ENCODE measurements at places on chromosomes 12 and 14.

- DNase-seq: no peak
These were observed 60.6 kb downstream of the NOC4L start for GRCh38 chr12:132204793-132205270.

DNA sequence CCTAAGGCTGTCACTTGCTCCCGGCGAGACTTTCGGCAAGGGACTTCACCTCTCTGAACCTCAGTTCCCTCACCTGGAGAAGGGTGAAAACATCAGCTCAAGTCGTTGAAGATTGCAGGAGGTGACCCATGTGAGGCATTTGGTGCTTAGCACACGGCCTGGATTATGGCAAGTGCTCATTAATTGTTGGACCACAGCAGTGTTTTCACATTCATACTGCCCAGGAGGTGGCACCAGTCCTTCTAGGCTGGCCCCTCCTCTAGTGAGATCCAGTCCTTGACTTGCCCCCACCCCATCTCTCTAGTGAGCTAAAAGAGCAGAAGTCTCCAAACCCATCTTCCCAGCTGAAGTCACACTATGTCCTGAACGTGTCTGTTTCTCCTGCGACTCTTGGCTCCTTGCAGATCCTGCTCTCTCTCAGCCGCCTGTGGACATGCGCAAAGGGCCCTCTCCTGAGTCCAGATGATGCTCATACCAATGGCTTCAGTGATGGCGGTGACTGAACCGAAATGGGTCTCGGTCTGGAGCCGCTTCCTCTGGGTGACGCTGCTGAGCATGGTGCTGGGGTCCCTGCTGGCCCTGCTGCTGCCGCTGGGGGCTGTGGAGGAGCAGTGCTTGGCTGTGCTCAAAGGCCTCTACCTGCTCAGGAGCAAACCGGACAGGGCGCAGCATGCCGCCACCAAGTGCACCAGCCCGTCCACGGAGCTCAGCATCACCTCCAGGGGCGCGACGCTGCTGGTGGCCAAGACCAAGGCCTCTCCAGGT, 1.6 kb downstream of the FICD start:
- no peak for DNase-seq

- DNase-seq: no peak
These were observed 211.8 kb upstream of the AVPR1A start for GRCh38 chr12:63362791-63363190.

DNA sequence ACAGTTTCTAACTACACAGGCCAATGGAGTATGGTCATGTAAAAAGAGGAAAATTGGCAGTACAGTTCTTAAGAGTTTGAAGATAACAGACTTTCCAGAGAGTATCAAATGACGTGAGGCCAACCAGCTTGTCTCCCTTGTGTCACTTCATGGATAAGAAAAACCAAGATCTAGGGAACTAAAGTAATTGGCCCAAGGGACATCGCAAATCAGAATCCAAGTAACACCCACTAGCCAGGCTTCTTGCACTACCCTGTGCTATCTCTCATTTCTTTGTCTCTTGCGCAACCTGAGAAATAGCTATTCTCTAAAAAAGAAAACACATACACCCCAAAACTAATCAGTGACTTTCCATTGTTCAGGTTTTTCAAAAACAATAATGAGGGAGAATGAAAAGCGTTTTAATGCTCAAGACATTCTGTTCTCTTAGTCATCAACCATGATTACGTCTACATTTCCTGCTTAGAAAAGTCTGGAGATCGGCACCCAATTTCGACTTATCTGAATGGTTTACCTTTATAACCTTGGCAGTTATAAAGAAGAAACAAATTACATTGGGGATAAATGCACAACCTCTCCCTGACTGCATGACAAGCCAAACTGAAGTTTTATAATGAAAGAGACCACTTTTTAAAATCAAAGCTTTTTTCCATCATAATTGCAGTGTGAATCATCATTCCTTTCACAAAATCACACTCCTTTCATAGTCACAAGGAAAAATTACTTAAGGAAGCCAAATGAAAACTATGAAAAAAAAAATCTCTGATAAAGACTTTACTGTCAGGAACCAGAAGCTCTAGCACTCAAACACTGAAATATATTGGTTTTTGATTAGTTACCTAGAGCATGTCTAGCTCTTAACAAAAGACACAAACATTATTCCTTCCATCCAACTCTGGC, 42.1 kb downstream of the TMTC1 start:
- DNase-seq: no peak

GRCh38 chr14:66288511-66288910, 197.7 kb upstream of the CCDC196 start:
- no peak for DNase-seq

DNA sequence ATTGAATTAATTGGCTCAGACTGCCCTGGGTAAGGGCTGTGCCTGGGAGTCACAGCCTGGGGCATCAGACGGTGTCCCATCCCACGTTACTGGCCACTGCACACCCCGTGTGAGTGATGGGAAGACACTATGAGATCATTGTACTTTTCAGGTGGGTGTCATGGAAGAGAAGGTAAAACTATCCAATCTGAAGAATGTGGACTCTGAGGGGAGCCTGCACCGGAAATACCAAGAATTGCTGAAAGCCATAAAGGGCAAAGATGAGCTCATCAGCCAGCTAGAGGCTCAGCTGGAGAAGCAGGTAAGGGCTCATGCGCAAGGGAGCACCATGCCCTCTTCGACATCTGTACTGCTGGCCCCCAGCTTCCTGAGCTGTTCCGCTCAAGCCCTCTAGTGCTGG, 24.0 kb downstream of the PLEKHH1 start:
- no peak for DNase-seq

- DNase-seq: no peak
These were observed 39.7 kb downstream of the FMNL3 start for GRCh38 chr12:49667325-49668090.

GRCh38 chr14:97543221-97543620, 746.0 kb downstream of the VRK1 start:
- DNase-seq: no peak

DNA sequence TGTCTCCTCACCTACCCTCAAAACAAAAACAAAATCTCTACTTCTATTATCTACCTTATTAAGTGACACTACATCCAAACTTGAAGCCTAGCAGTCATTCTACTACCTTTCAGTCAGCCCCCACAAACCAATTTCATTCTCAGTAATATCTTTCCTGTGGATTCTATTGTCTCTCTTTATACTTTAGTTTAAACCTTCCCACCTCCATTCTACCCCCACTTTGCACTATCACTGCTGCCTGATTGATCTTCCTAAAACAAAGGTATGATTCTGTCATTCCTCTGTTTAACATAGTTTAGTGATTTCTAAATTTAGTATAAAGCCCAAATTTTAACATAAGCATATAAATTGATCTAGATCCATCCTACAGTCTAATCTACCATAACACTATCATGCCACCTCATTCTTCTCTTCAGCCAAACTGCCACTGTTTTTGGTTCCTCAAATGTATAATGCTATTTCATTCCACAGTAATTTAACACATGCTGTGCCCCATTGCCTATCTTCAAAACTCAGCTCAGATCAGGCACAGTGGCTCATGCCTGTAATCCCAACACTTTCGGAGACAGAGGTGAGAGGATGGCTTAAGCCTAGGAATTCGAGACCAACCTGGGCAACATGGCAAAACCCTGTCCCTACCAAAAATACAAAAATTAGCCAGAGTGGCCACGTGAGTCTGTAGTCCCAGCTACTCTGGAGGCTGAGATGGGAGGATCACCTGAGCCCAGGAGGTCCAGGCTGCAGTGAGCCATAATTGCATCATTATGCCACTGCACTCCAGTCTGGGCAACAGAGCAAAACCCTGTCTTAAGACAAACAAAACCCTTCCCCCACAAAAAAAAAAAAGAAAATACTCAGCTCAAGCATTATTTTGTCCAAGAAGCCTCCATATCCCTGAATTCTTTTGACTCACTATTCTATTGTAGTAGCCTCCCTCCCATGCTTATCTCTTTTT, 3.1 kb upstream of the STRN3 start:
- DNase-seq: no peak

Measured in DND-41 (cell line).